ENCODE measurements at places on chromosomes 6 and 20. TPM values are rescaled to one million over a fixed set of nuclear protein-coding genes. Genes with fewer than 3 reads are reported as not detected.

DNA sequence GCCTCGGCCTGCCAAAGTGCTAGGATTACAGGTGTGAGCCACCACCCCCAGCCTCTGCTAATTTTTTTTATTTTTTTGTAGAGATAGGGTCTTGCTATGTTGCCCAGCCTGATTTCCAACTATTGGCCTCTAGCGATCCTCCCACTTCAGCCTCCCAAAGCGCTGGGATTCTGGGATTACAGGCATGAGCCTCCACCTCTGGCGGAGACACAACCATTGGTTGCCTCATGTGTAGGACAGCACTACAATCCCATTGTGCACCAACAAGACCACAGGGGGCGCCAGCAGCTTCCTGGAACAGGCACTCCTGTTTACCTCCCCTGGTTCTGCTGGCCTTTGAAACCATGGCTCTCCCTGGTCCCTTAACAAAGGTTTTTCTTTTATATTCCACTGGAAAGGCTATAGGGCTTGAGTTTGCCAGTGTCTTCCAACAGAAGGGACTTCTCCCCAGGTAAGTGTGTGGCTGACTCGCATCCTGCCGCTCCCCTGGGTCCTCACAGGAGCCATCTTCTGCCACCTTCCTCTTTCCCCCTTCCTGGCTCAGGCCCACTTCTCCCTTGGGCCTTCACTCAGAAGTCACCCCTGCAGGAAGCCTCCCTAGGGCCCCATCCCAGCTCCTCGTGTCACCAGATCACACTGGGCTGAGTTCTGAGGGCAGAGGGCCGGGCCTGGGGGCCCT, 39.2 kb upstream of the TLDC2 start:
- peak; percentile 63 for DNase-seq
- no peaks in the 10 kb centered on the region for H3K36me3 ChIP-seq
- H3K4me1 ChIP-seq: peaks cover 26% of the 10 kb centered on the region
- peak overlapping the region; percentile 75 for H3K27ac ChIP-seq

DNA sequence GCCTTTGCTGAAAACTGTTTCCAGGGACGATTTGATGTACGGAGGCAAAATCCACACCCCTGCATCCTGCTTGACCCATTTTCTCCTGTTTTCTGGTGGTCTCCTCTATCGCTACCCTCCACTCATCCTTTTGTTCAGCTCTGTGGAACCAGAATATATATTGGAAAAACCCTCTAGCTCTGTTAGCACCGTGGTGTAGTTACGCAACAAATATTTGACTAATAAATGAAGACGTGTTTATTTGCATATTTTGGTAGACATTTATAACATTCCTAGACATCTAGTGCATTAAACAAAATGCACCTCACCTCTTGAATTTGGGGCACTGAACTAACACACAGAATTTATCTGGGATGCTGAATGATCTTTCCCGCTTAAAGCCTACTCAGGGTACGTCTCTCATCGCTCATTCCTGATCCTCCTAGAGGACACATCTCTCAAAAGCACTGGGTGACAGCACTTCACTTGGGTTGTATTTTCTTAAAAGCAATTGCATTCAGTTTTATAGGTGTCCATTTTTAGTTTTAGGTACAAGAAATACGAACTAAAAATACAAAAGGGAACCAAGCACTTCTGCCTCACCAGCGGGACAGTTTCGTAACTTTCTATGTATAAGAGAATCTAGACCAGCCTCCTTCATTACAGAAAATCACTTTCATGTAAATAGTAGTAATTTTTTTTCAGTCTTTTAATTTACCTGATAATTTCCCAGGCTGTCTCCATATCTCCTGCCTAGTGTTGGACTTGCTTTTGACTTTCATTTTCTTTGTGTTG, 59.2 kb downstream of the SNRNP48 start:
- peaks cover 3% of the 10 kb centered on the region for H3K4me1 ChIP-seq
- no peak for DNase-seq
- H3K27me3 ChIP-seq: no peaks in the 10 kb centered on the region

DNA sequence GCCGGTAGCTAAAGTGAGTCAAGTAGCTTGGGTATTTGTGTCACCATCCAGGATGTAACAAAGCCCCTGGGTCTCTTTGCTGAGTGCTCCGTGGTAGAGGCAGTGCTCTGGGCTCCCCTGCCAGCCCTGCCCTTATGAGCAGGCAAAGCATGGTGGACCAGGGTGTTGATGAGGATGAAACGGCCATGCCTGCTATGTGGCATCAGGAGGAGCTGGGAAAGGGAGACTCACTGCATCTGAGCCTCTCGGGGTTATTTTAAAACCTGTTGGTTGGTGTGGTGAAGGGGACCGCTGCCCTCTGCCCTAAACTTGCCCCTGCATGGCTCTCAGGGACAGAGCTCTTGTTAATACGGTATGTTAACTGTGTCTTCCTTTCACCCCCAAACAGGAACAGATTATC, 143.1 kb downstream of the DTNBP1 start:
- H3K4me3 ChIP-seq: no peak overlapping the region
- no peaks in the 10 kb centered on the region for H3K27me3 ChIP-seq
- DNase-seq: no peak
- H3K27ac ChIP-seq: no peak overlapping the region
- peaks cover 2% of the 10 kb centered on the region for H3K4me1 ChIP-seq

- DNase-seq: peak; percentile 86
- peak overlapping the region; percentile 6 for H3K4me3 ChIP-seq
- H3K4me1 ChIP-seq: peaks cover 93% of the 10 kb centered on the region
- peak overlapping the region; percentile 74 for H3K27ac ChIP-seq
- 0 out of 2 replicates have a peak, but pooled peaks cover 9% of the 10 kb centered on the region for H3K36me3 ChIP-seq
- H3K27me3 ChIP-seq: no peaks in the 10 kb centered on the region
Observed at GRCh38 chr6:52551483-52552277, 25.2 kb downstream of the TRAM2 start.

DNA sequence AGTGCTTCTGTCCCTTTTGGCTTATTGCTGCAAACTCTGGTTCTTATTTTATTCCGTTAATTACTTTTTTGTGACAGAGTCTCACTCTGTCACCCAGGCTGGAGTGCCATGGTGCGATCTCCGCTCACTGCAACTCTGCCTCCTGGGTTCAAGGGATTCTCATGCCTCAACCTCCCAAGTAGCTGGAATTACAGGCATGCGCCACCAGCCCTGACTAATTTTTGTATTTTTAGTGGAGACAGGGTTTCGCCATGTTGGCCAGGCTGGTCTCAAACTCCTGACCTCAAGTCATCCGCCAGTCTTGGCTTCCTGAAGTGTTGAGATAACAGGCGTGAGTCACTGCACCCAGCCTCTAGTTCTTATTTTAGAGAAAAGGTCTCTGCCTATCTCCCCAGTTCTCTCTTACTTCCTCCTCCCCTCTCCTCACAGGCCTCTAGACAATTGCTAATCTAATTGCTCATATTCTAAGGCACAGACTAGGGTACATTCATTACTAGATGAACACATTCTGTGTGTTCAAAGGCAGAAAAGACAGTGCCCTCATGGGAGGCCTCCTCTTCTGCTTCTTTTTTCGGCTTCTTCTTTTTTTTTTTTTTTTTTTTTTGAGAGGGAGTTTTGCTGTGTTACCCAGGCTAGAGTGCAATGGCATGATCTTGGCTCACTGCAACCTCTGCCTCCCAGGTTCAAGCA, 27.0 kb downstream of the EDEM2 start:
- no peaks in the 10 kb centered on the region for H3K27me3 ChIP-seq
- H3K4me3 ChIP-seq: no peak overlapping the region
- DNase-seq: peak; percentile 64
- H3K27ac ChIP-seq: peak overlapping the region; percentile 14
- peaks cover 23% of the 10 kb centered on the region for H3K4me1 ChIP-seq

DNA sequence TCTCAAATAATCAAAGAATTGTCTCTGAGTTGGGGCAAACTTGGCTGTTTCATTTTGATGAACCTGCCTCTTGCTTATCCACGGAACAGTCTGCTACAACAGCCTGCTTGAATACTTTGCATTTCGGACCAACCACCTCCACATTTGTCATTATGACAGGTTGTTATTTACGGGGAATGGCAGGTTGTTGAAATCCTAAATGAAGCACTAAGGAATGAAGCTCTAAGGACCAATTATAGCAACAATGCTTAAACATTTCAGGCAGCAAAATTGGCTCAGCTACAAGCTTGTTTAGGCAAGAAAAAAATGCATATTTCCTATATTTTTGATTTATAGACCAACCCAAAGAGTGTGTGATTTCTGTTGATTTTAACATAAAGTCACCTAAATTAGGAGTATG, 84.5 kb downstream of the MAP3K7 start:
- no peak overlapping the region for H3K4me3 ChIP-seq
- no peaks in the 10 kb centered on the region for H3K36me3 ChIP-seq
- H3K4me1 ChIP-seq: no peaks in the 10 kb centered on the region
- DNase-seq: no peak

ZNF334 gene
- polyA plus RNA-seq: 1.2 TPM

PCMTD2 gene
- 21.1 TPM for polyA plus RNA-seq

RAB22A gene
- 21.3 TPM for polyA plus RNA-seq

UBD gene
- not detected for polyA plus RNA-seq

C6orf52 gene
- 0.99 TPM for polyA plus RNA-seq

All from GM23248 (cell line).